ENCODE measurements at places on chromosomes 16 and 17.

DNA sequence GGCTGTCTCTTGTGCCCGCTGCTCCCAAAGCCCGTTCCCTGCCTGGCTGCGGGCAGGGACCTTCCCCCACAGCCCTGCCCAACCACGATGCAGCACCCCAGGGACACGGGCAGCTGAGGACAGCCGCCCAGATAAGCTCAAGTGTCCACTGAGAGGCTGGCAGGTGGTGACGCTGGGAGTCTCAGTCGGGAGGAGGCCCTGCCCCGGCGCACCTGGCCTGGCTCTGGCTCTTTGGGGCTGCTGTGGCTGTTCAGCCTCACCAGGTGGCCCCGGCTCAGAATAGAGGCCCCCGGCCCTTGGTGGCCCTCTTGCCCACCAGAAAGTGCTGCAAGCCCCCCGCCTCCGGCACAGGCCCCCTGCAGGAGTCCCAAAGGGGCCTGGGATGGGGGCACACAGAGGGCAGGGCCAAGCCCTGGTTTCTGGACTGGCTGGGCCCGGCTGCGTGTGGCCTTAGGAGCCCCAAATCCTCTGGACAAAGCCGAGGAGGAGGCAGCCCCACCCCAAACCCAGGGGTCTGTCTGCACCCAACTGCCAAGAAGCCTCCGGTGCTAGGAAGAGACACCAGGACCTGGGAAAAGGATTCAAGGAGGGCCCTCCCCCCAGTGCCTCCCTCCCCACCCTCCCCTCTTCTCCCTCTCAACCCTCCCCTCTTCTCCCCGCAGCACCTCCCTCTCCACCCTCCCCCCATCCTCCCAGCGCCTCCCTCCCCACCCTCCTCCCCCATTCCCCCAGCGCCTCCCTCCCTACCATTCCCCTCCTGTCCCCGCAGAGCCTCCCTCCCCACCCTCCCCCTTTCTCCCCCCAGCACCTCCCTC, 5.3 kb downstream of the NTHL1 start:
- DNase-seq = no peak

- DNase-seq = no peak
Measured at GRCh38 chr16:28823291-28823872, 583 bp downstream of the ATXN2L start.

DNA sequence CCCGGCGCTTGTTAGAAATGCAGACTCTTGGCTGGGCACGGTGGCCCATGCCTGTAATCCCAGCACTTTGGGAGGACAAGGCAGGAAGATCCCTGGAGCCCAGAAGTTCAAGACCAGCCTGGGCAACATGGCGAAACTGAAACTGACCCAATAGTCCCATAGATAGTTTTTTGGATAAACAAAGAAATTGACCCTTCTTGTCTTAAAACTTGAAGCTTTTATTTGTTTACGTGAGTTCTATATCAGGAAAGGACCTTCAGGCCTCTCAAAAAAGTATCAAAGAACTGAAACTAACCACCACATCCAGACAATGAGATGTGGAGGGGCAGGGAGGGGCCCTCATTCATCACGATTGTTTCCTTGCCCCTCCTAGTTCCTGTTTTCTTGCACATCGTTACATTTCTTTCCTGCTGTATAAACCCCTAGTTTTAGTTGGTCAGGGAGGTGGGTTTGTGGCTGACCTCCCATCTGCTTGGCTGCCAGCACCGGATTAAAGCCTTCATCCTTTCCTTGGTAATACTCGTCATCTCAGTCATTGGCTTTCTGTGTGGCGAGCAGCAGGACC, 29.9 kb upstream of the PRM1 start:
- no peak for DNase-seq

GRCh38 chr17:2684549-2684948, 27.0 kb downstream of the CLUH start:
- DNase-seq = no peak

DNA sequence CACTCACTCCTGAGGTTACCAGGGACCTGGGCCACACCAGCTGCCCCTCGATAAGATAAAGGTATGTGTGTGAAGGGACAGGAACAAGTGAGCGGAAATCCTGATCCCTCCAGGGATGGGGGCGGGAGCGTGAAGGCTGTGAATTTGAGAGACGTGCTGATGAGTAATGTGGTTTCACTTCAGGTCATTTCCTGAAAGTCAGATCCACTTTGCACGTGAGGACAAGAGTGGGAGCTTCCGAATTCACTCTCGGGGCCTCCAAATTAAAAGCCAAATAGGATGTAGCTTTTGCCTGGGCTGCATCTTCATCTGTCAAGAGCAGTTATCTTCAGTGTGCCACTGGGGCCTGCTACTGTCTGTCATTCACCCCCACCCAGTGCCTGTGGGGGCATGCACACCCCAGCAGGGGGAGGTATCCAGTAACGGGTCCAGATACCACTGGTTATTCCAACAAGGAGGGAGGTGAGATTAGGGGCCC, 87.4 kb upstream of the LHX1 start:
- peak; percentile 84 for DNase-seq

GRCh38 chr17:70945386-70945785, 776.1 kb downstream of the KCNJ2 start:
- no peak for DNase-seq

Data from foreskin keratinocyte (primary cell).